ENCODE measurements at places on chromosomes 7 and 10.
A peak's percentile ranks its signal among the peaks of the same experiment; 100 is the strongest.

- no peak overlapping the region for H3K27ac ChIP-seq
- no peaks in the 10 kb centered on the region for H3K27me3 ChIP-seq
- DNase-seq, result no peak
These were observed 35.2 kb upstream of the TRIL start for GRCh38 chr7:28993371-28993770.

DNA sequence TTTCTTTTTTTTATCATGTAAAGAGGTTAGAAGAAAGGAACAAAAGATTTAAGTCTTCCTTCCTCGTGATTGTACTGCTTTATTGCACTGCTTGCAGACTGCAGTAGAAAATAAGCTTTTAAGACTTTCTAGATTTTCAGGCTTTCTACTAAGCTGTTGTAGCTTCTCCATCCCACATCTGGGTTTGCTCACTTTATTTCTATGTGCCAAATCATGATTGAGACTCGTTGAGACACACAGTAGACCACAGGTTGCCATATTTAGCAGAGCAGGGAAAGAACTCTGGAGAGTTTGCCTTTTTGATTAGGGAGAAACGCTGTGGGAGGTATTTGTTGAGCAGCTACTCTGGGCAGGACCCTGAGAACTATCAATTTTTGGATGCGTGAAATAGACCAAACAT, 89.2 kb upstream of the BTBD16 start:
- H3K4me3 ChIP-seq, result no peak overlapping the region
- no peaks in the 10 kb centered on the region for H3K27me3 ChIP-seq
- no peak for DNase-seq
- H3K27ac ChIP-seq, result no peak overlapping the region

DNA sequence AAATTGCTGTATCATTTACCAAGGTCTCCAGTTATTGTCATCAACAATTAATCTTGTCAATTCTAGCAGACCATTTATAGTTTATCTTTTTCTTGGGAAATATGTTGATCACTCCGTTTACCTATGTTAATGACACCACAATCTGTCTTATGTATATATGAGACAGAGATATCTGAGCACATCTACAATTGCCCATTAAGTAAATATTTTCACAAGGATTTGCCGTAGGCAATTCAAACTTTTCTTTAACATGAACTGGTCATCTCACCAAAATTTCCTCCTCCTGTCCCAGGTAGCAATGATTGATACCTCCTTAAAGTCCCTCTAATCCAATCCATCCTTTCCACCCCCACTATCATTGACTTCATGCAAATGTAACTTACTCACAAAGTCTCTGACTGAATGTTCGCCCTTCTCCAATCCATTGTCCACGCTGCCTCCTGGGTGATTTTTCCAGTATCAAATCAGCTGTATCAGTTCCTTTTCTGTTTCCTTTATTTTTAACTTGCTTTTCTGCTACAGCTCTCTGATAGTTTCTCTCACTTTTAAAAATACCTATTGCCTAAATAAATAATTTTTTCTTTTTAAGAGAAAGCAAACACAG, 138.3 kb downstream of the GNAT3 start:
- no peak for DNase-seq
- H3K36me3 ChIP-seq, result no peaks in the 10 kb centered on the region
- H3K27me3 ChIP-seq, result no peaks in the 10 kb centered on the region
- no peak overlapping the region for H3K4me3 ChIP-seq
- no peak overlapping the region for H3K27ac ChIP-seq

DNA sequence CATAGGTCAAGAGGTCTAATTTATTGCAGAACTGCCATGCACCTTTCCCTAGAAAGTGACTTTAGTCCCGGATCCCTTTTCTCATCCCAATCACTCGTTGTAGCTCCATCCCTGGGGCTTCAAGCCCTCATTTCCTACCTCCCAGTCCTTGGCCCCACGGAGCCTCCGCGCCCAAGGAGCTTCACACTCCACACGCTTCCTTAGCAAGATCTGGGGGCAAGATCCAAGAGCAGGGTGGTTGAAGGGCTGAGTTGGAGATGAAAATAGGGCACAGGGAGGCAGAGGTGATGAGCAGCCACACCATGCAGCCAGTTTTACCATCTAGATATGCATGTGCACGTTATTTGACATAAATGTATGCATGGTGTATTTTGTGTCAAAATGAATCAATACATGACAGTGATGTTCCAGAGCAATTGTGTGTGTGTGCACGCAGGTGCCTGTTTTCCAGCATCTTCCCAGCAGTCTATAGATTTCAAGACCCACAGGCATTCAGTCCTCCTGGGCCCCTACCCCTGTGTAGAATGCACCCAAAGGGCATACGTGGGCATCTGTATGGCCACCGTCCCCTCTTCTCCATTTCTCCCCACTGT, 6.0 kb upstream of the TRPV6 start:
- peaks cover 5% of the 10 kb centered on the region for H3K27me3 ChIP-seq
- H3K4me3 ChIP-seq, result no peak overlapping the region
- no peak for DNase-seq
- H3K27ac ChIP-seq, result no peak overlapping the region
- peaks cover 7% of the 10 kb centered on the region for H3K4me1 ChIP-seq
- H3K36me3 ChIP-seq, result no peaks in the 10 kb centered on the region

DNA sequence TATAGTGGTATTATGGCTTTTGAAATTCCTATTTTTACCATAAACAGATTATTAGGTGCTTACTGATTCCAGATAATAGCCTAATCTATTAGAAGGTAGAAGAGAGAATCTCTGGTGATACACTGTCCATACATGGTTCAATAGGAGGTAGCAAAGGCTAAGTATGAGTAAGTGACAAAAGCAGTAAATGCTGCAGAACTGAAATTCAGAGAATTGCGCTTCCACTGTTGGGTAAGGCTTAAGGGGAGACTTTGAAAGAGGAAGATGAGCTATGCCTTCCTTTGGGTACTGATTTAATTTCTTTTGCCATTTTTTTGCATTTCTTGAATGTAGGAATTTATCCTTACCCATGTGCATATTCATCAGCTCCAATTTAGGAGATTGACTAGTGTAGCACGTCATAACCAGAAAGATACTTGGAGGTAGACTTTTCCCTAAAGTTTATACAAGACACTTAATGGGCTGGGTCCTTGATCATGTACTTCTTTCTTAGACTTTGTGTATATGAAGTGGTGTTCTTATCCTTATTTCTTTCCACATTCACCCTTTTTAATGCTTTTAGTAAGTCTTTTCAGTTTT, 15.3 kb downstream of the MKLN1 start:
- no peaks in the 10 kb centered on the region for H3K27me3 ChIP-seq
- H3K27ac ChIP-seq, result no peak overlapping the region
- no peak overlapping the region for H3K4me3 ChIP-seq
- peaks cover 6% of the 10 kb centered on the region for H3K36me3 ChIP-seq
- peaks cover 7% of the 10 kb centered on the region for H3K4me1 ChIP-seq

- H3K4me1 ChIP-seq, result peaks cover 18% of the 10 kb centered on the region
- H3K27ac ChIP-seq, result no peak overlapping the region
- H3K4me3 ChIP-seq, result no peak overlapping the region
- DNase-seq, result no peak
- H3K36me3 ChIP-seq, result peaks cover 2% of the 10 kb centered on the region
These were observed 131.6 kb upstream of the KLF14 start for GRCh38 chr7:130865408-130866236.

DNA sequence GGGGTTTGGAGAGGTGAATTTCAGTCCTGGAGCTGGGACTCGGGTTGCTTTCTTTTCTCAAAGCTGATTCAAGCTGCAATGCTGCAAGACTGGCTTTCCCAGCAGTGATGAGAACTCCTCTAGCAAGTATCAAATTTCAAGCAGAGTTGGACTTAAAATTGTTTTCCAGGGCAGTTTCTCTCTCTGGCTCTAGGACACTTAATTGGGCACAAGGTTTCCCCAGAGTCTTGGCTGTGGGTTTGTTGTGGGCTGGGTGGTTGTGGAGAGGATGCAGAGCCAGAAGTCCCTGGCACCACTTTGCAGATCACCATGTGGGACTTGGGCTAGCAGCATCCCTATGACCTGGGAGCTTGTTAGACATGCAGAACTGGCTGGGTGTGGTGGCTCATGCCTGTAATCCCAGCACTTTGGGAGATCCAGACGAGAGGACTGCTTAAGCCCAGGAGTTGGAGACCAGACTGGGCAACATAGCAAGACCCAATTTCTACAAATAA, 16.8 kb downstream of the AKR1B15 start:
- H3K27me3 ChIP-seq, result no peaks in the 10 kb centered on the region
- H3K36me3 ChIP-seq, result no peaks in the 10 kb centered on the region
- H3K27ac ChIP-seq, result no peak overlapping the region

DNA sequence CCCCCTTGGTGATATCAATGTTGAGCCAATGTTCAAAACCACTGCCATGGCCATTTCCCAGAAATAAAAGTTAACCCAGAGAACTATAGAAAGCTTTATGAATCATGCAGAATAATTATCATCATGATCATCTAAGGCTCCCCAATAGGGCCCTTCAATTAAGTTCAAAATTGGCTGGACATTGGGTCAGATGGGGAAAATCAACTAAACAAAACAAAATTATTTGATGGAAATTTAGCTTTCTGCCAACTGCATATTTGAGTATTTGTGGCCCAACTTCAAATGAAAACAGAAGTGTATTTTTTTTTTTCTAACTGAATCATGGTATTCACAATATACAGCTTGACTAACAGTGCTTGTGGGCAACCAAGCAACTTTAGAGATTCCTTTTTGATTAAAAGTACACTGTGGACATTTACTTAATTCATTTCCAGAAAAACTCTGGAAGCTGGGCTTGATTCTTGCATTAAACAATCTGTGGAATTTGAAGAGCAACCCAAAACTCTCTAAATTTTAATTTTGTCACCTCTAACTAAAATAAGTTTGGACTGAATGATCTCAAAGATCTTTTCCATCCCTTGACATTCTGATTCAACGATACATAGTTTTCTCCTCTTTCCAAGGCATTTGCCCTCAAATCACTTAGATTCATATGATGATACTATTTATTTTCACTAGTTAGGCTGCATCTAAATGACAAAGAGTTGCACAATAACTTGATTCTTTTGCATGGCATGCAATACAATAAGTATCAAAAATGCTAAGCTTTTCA, 203.2 kb downstream of the AHR start:
- H3K4me3 ChIP-seq, result no peak overlapping the region
- H3K27me3 ChIP-seq, result no peaks in the 10 kb centered on the region
- H3K4me1 ChIP-seq, result peaks cover 17% of the 10 kb centered on the region
- DNase-seq, result no peak

GRCh38 chr7:39017369-39017915, 39.7 kb downstream of the POU6F2 start:
- H3K4me3 ChIP-seq, result no peak overlapping the region
- DNase-seq, result no peak
- H3K27ac ChIP-seq, result no peak overlapping the region

GRCh38 chr7:155961241-155962190, 149.3 kb upstream of the SHH start:
- no peak for DNase-seq
- H3K4me3 ChIP-seq, result no peak overlapping the region
- no peaks in the 10 kb centered on the region for H3K27me3 ChIP-seq
- no peaks in the 10 kb centered on the region for H3K36me3 ChIP-seq
- peak overlapping the region; percentile 57 for H3K27ac ChIP-seq

GRCh38 chr7:93578762-93579161, 4.2 kb upstream of the CALCR start:
- no peak overlapping the region for H3K27ac ChIP-seq
- no peaks in the 10 kb centered on the region for H3K4me1 ChIP-seq
- DNase-seq, result no peak
- H3K27me3 ChIP-seq, result peaks cover 31% of the 10 kb centered on the region
- H3K4me3 ChIP-seq, result no peak overlapping the region

DNA sequence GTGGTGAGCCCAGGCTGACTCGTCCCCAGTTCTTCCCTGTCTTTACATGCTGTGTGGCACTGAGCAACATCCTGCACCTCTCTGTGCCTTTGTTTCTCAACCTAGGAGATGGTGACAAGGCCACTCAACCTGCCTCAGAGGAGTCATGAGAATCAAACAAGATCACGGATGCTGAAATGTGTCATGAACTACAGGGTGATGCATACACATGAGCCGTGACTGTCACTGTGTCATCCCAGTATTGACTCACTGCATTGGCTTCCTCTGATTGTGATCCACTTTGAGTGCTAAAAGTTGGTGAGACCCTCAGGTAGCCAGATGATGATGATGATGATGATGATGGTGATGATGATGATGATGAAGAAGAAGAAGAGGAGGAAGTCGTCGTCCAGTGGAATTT, 11.5 kb downstream of the C10orf71 start:
- no peaks in the 10 kb centered on the region for H3K4me1 ChIP-seq
- no peak for DNase-seq
- no peaks in the 10 kb centered on the region for H3K27me3 ChIP-seq
- H3K27ac ChIP-seq, result no peak overlapping the region
- H3K4me3 ChIP-seq, result no peak overlapping the region

DNA sequence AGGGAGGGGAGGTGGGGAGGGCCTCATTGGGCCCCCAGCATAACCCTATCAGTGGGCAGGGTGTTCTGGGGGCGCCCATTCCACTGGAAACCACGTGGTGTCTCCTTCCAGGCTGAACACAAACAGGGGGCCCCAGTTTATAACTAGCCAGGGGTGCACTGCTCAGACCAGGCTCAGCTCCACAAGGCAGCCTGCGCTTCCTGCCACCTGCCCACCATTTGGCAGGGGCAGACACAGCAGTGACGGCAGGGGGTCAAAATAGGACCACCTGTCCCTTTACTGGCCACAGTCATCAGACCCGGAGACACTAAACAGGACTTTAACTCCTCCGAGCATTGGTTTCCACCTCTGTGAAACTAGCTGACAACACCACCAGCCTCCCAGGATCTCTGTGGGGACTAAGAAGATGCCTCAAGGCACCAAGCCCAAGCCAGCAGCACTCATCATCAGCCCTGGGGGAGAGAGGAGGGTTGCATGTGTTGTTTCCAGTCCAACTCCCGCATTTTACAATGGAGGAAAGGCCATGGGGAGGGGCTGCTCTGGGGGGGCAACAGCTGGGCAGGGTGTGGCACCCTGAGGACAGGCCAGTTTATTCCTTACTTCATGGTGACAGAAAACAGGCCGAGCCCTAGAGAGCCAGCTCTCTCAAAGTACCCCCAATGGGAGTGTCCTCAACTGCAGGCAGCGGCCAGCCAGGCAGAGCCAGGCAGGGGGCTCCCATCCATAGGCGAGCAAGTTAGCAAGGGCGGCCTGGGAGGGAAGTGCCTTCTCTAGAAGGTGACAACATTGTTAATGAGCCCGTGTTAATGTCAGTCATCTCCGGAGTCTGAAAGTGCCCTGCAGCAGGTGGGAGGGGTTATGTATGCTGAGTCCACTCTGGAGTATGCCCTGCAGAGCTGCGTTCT, 127.6 kb downstream of the TNS3 start:
- DNase-seq, result no peak

GRCh38 chr7:27179030-27179429, 4.9 kb upstream of the HOXA10 start:
- no peaks in the 10 kb centered on the region for H3K36me3 ChIP-seq
- H3K4me3 ChIP-seq, result no peak overlapping the region
- no peak for DNase-seq
- H3K27me3 ChIP-seq, result peaks cover 26% of the 10 kb centered on the region
- peaks cover 8% of the 10 kb centered on the region for H3K4me1 ChIP-seq

GRCh38 chr10:21368728-21369425, 156.6 kb downstream of the SKIDA1 start:
- peaks cover 51% of the 10 kb centered on the region for H3K4me1 ChIP-seq
- peak overlapping the region; percentile 13 for H3K4me3 ChIP-seq
- DNase-seq, result peak; percentile 66
- H3K27ac ChIP-seq, result peak overlapping the region; percentile 40

All from keratinocyte (primary cell).